ENCODE measurements at places on chromosomes 13 and 19.

DNA sequence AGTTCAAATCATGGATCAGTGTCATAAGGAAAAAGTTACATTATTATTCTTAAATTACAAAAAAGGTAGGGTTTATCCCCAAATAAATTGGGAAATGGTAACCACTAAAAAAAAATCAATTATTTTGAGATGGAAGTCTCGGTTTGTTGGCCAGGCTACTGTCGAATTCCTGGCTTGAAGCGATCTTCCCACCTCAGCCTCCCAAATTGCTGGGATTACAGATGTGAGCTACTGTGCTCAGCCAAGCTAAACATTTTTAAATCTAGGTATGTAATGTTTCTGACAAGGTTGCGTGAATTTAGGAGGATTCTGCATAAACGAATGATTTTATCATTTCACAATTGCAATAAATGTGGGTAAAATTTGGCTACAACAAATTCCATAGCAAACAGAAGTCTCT lies 2.0 kb downstream of the NAA16 start:
- no peak for DNase-seq

GRCh38 chr13:26596458-26596857 lies 39.0 kb downstream of the WASF3 start:
- DNase-seq, result no peak

DNA sequence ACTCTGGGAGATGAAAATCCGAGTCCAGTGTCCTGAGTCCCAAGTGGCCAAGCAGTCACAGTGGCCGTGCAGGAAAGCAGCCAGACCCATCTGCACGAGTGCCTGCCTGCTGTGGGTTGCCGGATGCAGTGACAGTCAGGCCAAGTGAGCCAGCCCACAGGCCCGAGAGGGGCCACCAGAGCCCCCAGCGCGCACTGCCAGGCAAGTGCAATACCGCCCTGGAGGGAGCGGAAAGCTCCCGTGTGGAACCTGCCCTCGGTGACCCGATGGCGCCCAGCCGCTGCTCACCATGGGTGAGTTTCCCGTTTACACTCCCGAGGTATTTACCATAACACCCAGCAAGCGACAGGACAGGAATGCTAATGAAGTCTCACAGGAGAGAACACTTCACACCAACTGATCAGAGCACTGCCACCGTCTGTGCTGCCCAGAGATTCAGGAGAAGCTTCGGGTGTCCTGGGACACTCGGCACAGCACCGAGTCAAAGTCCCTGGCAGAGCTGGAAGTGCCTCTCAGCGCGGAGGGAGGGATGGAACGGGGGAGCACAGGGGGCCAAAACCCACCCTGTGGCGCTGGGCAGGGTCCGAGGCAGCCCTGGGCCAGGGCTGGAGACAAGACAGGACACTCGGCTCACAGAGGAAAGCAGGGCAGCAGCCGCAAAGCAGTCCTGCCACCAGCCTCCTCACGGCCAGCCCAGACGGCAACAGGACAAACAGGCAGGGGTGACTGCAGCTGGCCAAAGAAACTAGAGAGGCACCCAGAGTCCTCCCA lies 21.3 kb upstream of the TINCR start:
- no peak for DNase-seq

DNA sequence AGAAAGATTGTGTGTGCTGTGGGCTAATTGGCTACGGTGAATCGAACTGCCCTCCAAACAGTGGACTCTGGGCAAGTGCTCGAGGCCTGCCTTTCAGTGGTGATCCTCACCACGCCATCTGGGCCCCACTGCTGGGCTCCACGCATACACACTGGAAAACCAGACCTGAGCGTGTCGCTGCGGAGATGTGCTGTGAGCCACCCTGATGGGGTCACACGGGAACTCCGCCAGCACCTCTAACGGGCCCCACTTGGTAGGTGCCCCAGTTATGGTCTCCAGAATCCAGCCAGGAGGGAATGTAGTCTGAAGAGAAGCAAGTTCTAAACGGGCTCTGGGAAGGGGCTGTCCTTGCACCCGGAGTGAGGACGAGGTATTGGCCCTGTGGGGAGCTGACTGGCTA lies 39.3 kb downstream of the C13orf46 start:
- no peak for DNase-seq

DNA sequence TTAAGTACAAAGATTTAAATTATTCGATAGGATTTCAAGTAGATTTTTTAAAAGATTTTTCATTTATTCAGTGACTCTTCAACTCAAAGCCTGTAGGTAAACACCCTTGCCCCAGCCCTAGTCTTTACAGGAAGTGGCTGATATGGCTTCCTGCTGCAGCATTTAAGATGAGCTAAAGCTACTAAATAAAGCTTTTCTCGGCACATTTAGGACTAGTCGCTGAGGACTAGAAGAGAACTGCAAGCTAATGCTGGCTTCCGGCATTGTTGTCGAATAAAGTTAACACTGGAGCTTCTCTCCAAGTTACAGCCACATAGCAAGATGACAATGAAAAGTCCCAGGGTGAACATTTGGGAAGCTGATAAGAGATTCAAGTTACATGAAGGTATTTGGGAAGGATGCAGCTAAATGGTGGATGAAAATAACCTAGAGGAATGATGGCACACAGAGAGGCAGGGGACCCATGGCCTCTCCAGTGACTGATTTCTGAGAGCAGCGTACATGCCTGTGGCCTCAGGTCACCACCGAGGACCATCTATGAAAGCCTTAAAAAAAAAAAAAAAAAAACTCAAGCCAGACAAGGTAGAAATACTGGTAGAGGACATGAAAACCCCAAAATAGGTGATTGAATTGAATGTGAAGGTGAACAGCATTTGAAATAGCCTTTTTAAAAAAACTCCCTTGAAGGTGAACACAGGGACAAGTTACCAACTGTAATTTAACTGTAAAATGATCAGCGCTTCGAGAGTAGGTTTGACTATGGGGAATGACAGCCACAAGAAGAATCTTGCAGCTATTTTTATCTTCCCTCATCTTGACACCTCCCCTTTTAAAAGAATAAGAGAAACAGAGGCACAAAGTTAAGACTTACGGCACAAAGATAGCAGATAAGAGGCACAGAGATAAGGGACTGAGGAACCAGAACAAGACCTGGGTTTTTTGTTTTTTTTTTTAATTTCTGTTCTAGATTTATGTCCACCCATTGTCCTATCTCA lies 155.4 kb downstream of the DCT start:
- no peak for DNase-seq

All from NCI-H1417 treated with DMSO at 0.1 percent for 48 hours (cell line).